ENCODE measurements at places on chromosomes 16 and 17.

- DNase-seq = no peak
These were observed 152.0 kb downstream of the ZFHX3 start for GRCh38 chr16:72895951-72896350.

DNA sequence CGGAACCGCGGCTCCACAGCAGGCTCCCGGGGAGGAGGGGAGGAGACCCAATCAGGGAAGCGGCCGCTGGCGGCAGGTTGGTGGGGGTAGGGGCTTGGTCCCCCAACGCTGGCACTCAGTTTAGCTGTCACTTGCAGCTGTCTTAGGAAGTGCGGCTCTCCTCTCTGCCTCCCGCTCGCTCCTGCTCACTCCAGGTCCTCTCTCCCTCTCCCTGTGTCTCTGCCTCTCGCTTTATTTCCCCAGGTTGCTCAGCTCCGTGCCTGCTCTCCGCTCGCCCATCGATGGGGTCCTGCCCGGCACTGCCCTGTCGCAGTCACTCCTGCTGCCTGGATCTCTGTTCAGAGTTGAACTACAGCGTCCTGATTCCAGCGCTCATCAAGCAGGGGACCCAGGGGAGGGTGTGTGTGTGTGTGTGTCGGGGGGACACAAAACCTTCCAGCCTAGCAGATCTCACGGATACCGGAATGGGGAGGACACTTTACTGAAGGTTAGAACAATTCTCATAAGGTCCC, 145.6 kb downstream of the ENGASE start:
- no peak for DNase-seq

DNA sequence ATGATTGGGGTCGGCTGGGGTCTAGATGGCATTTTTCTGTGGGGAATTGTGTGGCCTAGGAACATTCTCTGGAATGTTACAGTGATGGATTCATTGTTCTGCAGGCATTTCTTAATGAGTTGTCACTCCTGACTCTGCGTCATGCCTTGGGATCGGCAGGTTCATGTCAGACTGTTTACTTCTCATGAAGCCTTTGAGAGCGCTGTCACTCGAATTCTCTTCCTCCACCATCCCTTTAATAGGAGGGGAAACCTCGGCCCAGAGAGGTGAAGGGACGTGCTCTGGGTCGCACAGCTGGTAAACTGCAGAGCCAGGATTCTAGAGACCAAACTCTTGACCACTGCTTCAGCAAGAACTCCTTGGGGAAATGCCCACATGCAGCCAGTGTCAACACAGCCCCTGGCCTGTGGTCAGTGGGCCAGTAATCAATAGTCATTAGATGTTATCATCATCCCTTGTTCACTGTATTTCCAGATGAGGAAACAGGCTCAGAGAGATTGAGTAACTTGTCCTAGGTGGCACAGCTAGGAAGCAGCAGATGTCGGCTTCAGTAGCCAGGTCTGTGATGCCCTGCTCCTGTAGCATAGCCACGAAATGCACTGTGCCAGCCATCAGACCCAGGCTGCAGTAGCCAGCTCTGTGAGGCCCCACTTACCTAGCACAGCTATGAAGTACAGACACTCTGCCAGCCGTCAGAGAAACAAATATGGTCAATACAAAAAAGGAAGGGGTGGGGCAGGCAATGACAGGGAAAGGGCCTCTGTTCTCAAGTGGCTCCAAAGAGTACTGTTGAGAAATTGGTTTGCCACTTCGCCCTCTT, 259.0 kb downstream of the CPPED1 start:
- no peak for DNase-seq

DNA sequence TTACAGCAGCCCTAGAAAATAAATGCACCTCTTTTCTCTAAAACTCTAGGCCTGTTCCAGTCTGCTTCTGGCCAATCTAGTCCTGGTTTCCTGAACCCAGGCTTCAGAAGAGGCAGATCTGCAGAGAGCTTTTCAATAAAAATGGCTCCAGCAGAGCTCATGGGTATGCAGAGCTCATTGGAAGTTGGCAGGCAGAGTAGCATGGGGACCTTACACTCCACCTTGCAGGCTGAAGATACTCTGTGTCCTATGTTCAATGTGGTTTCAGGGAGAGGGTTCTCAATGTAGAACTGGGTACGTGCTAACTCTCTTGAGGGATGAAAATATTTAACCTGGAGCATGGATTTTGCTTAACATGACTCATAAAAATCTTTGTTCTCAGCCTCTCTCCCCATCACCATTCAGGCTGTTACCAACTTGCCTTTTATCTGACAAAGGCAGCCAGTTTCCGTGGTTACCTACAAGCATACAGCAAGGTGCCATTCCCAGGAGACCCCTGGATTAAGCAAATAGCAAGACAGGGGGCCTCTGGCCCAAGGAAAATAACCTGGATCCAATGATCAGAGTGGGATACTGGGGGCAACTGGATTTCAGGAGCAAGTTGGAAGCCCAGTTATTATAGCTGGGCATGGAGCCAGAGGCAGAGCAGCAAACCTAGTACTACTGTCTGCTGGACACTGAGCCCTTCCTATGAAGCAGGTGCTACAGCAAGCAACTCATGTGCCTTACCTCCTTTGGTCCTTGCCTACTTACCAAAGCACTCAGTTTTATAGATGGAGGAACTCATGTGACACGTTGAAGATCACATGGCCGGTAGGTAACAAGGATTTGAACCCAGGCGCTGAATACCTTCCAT, 98.2 kb upstream of the DHX40 start:
- no peak for DNase-seq

DNA sequence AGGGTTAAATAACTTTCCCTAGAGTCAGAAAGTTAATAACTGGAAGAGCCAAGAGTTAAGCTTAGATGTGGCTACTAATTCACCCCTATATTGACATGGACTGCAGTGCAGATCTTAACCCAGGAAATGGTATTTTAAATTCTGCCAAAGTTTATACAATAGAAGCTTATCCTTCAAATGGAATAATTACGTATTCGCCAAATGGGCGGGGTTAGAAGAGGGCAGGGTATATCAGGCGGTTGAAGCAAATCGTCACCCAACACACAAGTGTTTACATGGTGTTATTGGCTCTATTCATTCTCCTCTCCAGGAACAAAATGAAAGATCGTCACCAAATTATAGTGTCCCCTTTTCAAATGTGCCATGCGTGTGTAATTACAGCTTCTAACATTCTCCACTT, 182.7 kb downstream of the PRKCB start:
- no peak for DNase-seq

DNA sequence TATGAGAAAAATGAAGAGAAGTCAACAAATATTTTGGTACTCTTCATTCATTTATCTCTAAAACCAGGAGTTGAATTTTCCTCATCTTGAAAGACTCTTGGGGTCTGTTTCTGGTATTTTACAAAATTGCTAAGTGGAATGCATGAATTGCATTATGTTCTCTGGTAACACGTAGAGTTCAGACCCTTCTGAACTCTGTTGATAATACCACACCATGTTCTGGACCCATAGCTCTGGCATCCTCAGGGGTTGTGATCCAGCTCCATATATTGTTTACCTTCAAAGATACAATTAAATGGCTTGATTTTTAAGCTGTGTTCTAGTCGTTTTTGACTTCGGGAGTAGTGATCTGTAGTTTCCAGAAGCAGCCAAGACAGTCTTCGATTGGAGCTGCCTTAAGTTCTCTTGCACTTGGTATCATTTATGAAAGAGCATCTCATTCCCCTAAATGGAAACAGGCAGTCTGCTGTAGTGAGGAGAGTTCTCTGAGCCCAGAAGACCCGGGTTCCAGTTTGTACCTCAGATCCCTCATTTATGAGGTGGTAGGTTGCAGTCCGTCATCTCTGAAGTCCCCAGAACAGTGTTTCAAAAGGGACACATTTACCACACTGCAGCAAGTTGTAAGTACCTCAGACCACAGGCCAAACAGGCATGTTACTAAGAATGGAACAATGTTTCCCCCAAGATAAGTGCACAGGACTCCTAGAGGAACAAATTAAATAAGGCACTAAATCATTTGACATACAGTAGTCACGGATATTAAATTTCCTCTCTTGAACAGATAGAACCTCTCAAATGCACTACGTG, 9.6 kb downstream of the PSMD7 start:
- DNase-seq = no peak

GRCh38 chr17:37576281-37576680, 32.9 kb downstream of the SYNRG start:
- no peak for DNase-seq

DNA sequence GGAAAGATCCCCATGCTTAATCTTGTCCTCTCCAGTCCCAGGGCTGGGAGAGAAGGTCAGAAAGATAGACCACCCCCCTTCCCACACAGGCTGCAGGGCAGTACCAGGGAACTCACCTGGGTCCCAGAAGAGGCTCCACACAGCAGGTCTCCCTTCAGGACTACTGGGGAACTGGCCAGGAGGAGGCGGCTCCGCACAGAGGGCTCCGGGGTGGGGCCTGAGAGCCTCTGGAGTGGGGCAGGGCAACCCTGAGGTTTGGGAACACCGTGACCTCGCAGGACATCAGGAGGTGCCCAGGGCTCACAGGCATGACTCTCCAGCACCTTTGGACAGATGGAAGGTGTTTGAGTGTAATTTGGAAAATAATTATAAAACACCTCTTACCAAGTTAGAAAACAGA, 11.0 kb downstream of the ABCA3 start:
- DNase-seq = no peak

GRCh38 chr17:51496378-51496777, 236.0 kb downstream of the UTP18 start:
- DNase-seq = no peak

DNA sequence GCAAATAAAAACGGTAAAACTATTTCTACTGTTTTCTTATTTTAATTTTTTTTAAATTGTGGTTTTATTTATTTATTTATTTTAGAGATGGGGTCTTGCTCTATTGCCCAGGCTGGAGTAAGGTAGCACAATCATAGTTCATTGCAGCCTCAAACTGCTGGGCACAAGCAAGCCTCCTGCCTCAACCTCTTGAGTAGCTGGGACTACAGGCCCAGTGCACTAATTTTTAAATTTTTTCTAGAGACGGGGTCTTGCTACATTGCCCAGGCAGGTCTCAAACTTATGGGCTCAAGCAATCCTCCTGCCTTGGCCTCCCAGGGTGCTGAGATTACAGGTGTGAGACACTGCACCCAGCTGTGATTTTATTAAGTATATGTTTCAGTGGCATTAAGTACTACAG, 46.5 kb upstream of the MRC2 start:
- no peak for DNase-seq

- peak; percentile 58 for DNase-seq
These were observed 31.4 kb upstream of the ZNF750 start for GRCh38 chr17:82871056-82871775.

DNA sequence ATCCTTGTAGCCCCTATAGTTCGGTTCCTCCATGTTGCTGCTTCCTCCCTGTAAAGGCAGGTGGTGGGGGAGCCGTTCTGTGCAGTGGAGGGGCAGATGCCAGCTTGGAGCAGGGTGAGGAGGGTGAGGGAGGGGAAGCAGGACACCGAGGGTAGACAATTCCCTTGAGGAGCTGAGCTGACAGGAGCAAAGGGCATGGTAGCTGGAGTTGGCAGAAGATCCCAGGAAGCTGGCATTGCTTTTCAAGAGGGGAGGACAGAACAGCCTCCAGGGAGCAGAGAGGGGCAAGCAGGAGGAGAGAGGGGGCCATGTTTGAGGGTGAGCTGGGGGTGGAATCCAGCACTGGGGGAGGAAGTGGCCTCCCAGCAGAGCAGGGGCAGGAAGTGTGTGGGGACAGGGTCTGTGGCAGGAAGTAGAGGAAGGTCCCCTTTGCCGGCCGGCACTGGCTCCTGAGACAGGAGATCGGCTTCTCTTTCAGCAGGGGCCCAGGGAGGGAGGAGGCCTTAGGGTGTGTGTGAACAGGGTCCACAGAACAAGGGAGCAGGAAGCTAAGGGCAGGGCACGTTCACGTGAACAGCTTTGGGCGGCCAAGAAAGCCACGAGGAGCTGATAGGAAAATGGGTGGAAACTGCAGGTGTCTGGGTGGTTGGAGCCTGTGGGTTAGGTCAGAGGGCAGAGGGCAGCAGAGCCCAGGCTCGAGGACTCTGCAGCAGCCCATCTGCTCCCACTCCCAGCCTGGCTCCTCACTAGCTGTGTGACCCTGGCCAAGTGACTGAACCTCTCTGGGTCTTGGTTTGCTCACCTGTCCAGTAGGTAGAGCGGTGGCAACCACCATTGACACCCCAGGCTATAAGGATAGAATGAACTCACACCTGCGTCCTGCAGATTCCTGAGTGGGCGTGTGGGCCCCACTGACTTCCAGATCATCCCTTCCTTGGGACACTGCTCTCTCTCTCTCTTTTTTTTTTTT, 17.5 kb upstream of the SPNS2 start:
- peak; percentile 81 for DNase-seq

DNA sequence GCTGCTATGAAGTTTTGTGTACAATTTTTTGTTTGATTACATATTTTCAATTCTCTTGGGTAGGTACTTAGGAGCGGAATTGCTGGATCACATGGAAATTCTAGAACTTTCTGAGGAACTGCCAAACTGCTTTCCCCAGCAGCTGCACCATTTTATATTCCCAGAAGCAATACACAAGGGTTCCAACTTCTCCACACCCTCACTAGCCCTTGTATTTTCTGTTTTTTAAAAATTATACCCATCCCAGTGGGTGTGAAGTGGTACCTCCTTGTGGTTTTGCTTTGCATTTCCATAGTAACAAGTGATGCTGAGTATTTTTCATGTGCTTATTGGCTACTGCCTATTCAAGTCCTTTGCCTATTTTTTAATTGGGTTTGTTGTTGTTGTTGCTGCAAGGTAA, 20.9 kb downstream of the NACA2 start:
- no peak for DNase-seq

- no peak for DNase-seq
These were observed 602.7 kb upstream of the CDH5 start for GRCh38 chr16:65763640-65764305.

DNA sequence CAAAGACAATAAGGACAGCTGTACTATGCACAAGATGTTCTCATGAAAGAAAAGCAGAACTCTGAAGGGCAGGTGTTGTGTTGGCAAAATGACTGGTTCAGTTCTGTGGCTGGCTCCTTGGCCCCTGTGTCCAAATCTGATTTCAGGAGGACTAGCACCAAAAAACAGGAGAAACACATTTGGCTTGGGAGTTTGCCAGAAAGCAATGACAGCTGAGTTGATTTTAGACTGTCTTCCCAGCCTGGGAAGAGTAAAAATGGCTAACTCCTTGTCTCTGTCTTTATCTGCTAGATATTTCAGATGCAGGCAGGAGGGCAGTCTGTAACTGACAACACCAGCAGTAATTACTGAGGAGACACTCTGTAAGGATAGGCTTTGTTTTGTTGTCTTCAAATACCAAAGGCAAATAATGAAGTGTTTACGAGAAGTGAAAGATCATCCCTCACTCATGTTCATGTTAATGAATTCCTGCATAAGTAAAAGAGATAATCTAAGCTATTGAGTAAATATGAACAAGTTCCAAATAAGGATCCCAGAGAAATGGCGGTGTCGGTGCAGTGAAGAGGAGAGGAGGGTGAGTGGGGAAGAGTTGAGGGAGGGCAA, 989.0 kb downstream of the CDH11 start:
- no peak for DNase-seq

- DNase-seq = no peak
These were observed 36.9 kb upstream of the C17orf78 start for GRCh38 chr17:37338847-37339246.

DNA sequence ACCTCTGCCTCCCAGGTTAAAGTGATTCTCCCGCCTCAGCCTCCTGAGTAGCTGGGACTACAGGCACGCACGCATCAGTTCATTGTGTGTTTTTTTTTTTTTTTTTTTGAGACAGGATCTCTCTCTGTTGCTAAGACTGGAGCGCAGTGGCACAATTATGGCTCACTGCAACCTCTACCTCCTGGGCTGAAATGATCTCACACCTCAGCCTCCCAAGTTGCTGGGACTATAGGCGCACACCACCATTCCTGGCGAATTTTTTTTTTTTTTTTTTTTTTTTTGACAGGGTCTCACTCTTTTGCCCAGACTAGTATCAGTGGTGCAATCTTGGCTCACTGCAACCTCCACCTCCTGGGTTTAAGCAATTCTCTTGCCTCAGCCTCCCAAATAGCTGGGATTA, 17.8 kb upstream of the RAPGEFL1 start:
- no peak for DNase-seq

Measured in mucosa of descending colon (tissue), 3 donors.